ENCODE measurements at places on chromosomes 4 and X. TPM values are rescaled to one million over a fixed set of nuclear protein-coding genes. Genes with fewer than 3 reads are reported as not detected.
A peak's percentile ranks its signal among the peaks of the same experiment; 100 is the strongest.

DNA sequence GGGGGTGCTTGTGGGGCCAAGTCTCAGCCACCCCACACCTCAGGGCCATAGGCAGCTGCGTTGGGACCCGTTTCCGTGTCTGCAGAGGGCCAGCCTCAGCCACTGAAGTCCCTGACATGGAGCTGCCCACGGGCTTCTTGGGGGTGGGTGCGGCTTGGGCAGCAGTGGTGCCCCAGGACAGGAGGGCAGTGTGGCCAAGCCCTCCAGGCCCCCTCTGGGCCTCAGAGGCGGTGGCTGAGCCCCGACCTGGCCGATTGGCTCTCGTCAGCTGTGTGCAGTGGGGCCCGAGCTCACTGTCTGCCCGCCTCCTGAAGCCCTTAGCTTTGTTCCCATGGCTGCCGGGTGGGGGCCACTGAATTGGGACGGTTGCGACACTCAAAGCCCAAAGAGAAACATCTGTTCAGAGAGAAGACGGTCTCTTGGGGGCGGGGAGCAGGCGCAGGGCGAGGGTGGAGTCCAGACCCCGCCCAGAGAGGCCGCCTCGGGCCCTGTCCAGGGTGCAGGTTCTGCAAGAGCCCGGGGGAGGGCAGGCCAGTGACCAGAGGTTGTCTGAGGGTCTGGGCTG is 9.1 kb downstream of the FGFR3 start:
- DNase-seq = no peak

GRCh38 chrX:27976284-27976683 is 5.0 kb downstream of the DCAF8L1 start:
- DNase-seq = no peak

DMRTC1 gene
- polyA plus RNA-seq = not detected

- DNase-seq = no peak
These were observed 21.7 kb downstream of the LAMTOR3 start for GRCh38 chr4:99872570-99872969.

GRCh38 chr4:175371091-175371490 is 441.0 kb downstream of the GPM6A start:
- DNase-seq = no peak

DNA sequence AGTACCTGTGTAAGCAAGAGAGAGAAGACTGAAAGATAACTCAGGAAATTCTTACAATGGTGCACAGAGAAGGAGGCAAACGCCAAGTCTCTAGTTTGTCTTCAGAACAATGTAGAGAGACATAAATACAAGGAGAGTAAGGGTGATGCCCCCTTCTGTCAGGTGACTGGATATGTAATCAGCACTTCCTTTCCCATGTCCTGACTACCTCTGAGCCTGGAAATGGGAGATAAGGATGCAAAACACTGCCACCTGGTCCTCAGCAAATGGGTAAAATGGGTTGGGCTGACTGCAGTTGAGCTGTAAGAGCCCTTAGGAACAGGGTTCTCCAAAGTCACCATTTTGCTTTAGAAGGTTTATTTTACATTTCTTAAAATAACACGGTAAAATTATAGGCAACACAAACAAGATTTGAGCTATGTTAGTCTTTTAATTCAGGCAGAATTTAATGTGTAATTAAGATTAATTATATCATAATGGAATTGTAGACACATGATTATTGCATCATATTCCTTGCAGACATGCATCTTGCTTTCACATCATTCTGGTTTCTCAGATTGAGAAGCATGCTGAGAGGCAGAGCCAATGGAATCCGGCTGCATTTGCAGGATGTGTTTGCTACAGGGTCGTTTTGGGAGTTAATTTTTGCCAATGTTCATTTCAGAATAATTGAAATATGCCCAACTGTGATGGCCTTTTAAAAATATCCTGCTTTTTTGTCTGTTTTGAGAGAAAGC is 37.2 kb upstream of the ARX start:
- DNase-seq = no peak

DNA sequence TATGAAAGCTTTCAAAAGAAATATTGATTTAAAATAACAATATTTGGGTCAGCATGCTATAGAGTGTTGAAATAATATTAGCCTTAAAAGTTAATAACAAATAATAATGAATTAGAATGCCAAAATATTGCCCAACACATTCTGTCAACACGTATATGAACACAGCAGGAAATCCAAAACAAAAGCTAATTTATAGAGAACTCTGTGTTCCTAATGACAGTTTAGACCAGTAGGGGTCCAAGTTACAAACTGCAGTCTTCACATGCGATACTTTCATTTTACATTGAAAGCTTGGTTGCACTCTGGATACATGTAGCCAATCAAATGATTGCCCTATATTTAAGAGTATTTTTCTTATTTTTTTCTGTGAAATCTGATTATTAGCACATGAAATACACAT is 274.4 kb downstream of the DCTD start:
- DNase-seq = peak; percentile 0

Measured in A549 (cell line).